ENCODE measurements at places on chromosomes 7 and 10. TPM values are rescaled to one million over a fixed set of nuclear protein-coding genes. Genes with fewer than 3 reads are reported as not detected.

DNA sequence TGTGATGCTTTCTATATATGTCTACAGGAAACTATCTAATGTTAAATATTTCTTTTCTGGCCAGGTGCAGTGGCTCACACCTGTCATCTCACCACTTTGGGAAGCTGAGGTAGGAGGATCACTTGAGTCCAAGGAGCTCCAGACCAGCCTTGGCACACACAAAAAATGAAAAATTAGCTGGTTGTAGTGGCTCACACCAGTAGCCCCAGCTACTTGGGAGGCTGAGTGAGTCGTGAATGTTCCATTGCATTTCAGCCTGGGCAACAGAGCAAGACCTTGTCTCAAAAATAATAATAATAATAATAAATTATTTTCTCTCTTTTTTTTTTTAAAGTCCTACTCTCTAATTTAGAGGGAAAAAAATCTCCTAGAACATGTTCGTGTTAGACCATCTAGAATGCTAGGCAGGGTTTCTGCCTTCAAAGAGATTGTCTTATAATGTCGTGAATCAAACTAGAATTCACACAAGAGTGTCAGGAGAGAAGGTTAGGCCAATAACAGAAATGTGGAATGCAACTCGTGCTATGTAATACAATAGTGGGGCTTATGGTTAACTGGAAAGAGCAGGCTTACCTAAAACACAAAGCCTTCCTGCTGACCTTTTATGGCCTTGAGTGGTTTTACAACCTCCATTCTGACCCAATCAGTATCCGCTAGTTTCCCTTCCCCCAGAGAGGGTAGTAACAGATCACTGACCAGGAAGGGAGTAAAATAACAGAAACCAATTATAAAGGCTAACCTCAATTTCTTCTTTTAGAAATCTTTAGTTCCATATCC, 46.3 kb downstream of the MYOF start:
- DNase-seq = no peak

DNA sequence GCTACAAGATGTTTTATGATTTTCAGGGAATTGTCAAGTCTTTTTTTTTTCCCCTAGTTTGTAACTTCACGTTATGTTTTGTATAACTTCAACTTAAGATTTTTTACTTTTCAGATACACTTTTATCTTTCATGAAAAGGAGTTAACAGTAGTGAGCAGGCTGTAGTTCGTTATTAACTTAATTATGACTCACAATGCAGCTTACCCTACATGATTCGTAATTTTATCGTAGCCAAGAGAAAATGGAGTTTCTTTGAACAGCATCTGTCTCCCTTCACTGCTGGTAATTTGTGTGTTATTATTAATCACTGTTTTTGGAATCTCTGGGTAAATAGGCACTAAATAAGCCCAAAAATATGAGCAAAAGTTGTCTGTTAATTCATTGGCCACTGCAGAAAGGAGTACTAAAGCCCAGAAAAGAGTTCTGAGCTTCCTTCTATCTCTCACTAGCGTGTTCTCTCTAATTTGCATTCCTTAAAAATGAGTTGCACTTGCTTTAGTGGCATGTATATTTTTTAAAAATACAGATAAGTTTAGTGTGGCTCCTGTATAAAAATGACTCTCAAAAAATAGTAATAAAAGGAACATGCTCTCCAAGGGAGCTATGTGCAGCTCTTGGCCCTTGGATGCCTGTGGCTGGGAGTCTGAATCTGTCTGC, 36.1 kb downstream of the RALA start:
- no peak for DNase-seq

Gene LRIT2
- not detected for total RNA-seq

DNA sequence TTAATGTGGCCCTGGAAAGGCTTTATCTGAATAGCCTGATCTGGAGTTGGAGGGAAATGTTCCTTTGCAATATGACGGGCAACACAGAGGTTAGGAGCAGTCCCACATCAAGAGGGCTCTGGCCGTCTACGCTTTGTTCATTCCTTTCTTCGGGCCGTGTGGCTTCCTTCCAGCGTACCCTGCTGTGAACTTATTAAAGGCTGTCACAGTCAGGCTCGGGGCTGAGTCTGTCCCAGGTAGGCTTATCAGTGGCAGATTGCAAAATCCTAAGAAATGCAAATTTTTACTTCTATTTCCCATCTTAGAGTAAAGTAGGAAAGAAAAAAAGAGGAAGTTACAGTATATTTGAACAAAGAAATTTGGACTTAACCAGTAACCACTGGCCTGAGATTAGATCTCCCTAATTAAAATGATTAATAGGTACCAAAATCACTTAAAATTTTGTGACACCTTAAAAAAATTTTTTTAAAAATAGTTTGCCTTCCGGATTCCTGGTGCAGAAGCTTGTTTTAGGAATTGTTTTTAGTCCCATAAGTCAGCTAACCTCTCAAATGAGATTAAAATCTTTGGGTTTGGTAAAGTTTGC, 453.1 kb upstream of the MKI67 start:
- DNase-seq = no peak

DNA sequence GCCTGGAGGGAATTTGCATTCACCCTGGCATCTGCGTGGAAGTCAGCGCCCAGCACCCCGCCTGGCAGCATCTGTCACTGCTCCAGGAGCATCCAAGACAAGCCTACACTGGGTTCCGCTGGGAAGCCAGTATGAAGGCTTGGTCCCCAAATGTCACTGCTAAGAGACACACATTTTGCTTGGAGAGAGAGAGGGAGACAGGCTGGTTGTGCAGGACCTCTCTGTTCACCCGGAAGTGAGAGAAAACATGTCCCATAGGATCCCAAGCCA, 119.5 kb downstream of the SEC23IP start:
- DNase-seq = no peak

Gene ATOH7
- total RNA-seq = 0.60 TPM

GRCh38 chr7:4093483-4093882, 588.6 kb upstream of the FOXK1 start:
- DNase-seq = no peak

Gene IDI2
- not detected for total RNA-seq

DNA sequence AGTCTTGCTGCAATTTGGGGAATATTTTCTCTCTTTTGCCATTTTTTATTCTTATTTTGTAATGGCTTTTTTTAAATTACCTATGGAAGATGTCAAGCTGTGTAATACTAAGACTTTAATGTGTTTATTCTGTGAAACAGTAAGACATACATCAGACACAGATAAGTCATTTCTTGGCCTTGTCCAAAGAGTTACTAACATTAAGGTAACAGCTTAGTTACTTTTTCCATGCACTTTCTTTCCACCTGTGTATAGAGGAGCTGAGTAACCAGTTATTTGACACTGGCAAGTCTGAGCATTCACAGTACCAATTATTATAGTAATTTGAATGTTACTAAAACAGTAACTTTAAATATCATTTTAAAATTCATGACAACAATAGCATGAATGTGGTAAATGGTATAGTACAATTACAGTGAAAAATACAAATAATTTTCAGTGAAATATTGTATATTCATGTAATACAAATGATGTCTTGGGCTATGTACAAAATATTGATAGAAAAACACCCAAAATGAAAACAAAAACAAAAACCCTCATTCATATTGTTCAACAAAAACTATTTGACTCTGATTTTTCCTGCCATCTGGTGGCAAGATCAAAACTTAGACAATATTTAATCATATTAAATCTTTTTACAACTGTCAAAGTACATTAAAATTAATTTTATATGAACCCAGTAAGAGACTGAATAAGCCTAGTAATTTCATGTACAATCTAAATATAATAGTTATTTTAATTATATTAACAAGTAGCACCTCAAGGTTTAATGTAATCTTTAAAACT, 259.8 kb upstream of the SEMA3A start:
- DNase-seq = no peak

Gene CDHR3
- total RNA-seq = 5.6 TPM

DNA sequence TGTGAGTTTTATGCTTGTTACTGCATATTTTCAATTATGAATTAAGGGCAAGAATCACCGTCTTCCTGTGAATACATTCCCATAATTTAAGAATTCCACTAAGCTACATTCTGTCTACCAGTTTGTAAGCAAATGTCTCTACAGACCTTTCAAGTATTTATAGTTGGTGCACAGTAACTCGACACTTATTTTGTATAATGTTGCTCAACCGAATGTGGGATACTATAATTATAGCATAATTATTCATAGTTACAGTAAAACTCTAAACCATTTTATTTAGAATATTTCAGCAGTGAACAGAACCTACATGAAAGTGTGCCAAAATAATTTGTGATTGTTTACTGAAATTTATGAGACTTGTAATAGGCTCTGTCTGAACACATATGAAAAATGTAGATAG, 17.3 kb upstream of the CUBN start:
- no peak for DNase-seq

- DNase-seq = no peak
These were observed 97.6 kb downstream of the DYNC2I1 start for GRCh38 chr7:158953912-158954311.

Gene GIMAP7
- not detected for total RNA-seq

DNA sequence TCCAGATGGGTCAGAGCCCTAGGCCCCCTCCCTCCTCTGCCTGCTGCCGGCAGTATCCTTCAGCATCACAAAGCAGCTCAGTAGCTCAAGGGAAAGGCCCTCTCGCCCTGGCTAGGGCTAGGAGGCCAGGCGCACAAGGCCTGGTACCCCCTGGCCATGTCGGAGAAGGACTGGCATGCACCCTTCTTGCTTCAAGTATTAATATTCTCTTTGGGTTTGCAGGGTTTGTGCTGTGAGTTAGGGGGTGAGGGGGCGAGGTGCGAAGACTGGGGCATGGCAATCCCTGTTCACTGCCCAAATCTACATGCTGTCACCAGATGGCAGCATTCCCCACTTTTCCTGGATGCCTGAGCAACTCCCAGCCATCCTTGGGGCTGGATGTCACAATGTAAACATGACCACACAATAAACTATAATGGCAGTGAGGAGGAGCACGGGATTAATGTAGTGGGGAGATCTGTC, 105.2 kb downstream of the NEURL1 start:
- DNase-seq = no peak

DNA sequence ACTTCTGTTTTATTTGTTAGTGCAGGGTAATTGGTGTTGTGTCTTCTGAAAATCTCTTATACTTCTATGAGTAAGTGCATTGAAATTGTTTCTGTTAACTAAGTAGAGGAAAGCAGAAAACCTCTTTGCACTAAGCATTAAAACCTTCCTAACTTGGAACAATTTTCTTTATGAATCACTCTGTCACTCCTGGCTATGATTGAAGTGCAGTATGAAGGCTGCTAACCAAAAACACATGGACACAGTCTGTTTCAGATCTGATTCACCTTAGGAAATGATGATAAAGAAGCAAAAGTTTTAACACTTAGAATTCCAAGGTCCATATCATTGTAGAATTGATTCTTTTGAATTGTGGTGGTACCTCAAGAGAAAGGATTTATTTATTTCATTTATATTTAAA, 41.9 kb downstream of the MET start:
- DNase-seq = no peak

- no peak for DNase-seq
These were observed 252.9 kb downstream of the WDR37 start for GRCh38 chr10:1308962-1309616.

GRCh38 chr10:126673565-126673964, 3.1 kb upstream of the C10orf90 start:
- no peak for DNase-seq

DNA sequence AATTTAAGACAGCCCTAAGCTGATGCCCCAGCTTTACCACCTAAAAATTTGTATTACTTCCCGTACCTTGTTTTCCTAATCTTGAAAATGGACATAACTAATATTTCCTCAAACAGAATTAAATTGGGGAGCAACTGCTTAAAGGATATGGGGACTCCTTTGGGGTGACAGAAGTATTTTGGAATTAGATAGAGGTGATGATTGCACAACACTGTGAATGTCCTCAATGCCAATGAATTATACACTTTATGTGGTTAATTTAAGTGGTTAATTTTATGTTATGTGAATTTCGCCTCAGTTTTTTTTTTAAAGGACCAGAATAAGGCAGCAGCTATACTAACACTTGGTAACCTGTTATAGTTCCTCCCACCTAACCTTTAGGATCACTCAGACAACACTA, 19.9 kb upstream of the NPFFR1 start:
- DNase-seq = no peak

DNA sequence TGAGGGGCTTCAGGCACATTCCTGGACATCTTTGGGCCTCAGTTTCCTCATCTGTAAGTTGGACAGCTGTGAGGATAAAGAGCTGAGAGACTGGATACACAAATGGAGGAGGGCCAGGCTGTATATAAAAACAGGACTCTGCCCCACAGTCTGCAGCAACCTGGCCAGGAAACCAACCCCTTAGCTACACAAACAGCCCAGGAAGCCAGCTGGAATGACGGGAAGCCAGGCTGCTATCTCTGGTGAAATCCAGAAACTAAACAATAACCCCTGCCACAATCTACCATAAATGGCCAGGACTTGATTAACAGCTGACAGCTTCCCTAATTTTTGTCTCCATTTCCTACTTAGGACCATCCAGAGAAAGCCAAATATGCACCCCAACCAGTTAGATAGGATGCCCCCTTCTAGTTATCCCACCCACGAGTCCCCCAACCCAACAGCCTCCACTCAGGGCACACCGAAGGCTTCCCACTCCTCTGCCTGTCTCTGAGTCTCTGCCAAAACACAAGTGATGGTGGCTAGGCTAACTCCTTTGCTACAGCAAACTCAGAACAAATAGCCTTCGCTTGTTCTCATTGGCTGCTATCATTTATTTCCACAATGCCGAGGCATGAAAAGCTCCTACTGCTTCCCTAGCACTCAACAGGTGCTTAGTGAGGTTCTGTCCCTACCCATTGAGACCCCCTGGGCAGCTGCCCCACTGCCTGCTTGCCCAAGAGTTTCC, 110.0 kb upstream of the TCF7L2 start:
- DNase-seq = no peak

Gene LFNG
- 5.0 TPM for total RNA-seq

All from type B pancreatic cell (in vitro differentiated cells).